Esophagus squamous epithelium (tissue), 5 donors: ENCODE measurements at places on chromosomes 5 and 9.
A peak's percentile ranks its signal among the peaks of the same experiment; 100 is the strongest.

DNA sequence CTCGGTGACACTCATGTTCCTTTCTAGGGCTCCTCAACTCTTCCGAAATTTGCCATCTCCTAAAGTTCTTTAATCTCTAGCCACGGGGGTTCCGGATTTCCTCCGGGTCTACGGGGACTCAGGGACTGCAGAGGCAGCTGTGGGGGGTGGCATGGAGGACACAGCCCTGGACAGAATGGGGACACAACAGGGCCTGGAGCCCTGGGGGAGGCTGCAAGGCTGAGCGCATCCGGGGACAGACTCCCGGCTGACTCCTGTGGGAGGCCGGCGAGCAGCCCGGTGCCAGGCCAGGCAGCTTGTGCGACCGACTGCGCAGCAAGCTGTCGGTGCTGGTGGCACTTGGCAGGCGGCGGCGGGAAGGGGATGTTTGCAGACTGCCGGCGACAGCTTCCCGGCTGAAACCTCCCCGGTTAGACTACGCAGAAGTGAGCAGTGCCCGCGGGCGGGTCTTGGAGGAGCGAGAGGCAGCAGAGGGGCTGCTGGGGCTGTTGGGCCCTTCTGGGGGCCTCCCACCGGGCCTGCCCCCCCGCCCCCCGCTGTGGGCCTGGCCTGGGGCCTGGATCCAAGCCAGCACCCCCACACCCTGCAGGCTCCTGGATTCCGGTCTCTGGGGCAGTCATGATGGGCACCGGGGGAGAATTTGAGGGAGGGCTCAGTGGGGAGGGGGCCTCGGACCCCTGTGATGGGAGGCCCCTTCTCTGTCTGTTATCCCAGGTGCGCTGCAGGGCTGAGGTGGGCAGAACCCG, 28.7 kb upstream of the UBAC1 start:
- peak overlapping the region; percentile 15 for H3K4me3 ChIP-seq
- H3K36me3 ChIP-seq, result no peaks in the 10 kb centered on the region
- DNase-seq, result no peak
- no peak overlapping the region for H3K27ac ChIP-seq

DNA sequence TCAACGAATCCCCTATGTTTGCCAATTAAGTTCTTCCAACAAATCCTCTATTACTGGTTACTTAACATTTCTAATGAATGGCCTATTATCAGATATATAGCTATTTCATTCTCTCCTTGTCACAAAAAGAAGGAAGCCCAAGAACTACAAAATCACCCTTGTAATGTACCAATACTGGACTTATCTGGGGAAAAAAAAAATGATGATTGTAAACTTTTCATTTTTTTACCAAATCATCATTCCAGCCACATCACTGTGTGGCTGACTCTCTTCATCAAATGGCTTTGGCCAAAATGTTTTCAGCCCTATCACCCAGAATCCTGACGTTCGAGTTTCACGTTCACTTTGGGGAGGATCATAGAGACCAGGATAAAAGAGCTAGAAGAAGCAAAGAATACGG, 216.7 kb downstream of the ACTL7B start:
- H3K4me3 ChIP-seq, result no peak overlapping the region
- H3K27ac ChIP-seq, result no peak overlapping the region
- H3K36me3 ChIP-seq, result no peaks in the 10 kb centered on the region

DNA sequence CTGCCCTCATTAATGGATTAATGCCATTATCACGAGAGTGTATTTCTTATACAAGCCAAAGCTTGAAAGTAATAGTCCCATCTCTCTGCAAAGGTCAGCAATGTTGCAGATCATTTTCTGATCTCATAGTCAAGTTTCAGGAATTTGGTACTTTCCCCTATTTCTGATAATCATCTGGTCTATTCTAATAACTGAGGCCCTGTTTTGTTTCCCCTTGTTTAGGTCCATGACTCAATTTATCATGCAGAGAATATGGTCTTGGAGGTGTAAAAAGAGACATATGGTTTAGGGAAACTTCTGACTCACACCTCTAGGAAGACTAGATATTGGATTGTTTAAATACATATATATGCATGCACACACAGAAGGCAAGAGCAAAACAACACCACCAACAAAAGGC, 339.3 kb upstream of the NUDT12 start:
- H3K4me1 ChIP-seq, result no peaks in the 10 kb centered on the region
- H3K4me3 ChIP-seq, result no peak overlapping the region
- no peaks in the 10 kb centered on the region for H3K27me3 ChIP-seq

GRCh38 chr9:89605465-89606048, 745 bp downstream of the GADD45G start:
- peak overlapping the region; percentile 64 for H3K4me3 ChIP-seq
- no peaks in the 10 kb centered on the region for H3K36me3 ChIP-seq
- H3K27me3 ChIP-seq, result no peaks in the 10 kb centered on the region
- peaks cover 45% of the 10 kb centered on the region for H3K4me1 ChIP-seq
- H3K27ac ChIP-seq, result peak overlapping the region; percentile 94
- DNase-seq, result no peak

DNA sequence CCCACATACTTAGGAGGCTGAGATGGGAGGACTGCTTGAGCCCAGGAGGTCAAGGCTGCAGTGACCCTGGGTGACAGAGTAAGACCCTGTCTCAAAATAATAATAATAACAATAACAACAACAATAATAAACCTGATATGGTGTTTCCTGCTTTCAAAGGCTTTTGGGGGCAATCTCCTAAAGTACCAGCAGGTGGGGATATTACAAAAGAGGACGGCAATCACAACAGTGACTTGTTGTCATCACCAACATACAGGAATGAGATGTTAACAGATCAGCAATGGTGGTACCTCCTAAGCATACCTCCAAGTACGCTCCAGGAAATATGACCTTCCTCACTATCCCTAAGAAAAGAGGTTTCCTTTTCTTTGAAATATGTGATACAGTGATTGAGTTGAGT, 91.1 kb upstream of the RNF180 start:
- no peaks in the 10 kb centered on the region for H3K36me3 ChIP-seq
- no peak overlapping the region for H3K27ac ChIP-seq
- no peak for DNase-seq

DNA sequence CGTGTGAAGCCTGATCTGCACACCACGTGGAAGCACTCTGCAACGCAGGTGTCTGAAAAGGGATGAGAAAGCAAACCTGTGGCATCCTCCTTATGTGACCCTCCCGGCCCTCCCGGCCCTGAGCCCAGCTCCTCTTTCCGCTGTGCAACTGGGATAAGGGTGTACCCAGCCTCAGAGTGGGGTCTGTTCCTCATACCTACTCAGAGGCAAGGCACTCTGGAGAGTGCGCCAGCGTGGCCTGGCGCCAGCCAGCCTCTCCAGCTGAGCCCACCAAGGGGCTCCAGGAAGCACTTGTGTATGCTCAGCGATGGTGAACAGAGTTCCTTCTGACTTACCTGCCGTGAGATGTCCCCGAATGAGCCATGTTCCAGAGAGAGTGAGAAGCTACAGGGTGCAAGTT, 102.8 kb downstream of the IRX1 start:
- H3K36me3 ChIP-seq, result no peaks in the 10 kb centered on the region
- no peaks in the 10 kb centered on the region for H3K27me3 ChIP-seq
- H3K4me1 ChIP-seq, result no peaks in the 10 kb centered on the region
- no peak for DNase-seq
- no peak overlapping the region for H3K4me3 ChIP-seq
- no peak overlapping the region for H3K27ac ChIP-seq

DNA sequence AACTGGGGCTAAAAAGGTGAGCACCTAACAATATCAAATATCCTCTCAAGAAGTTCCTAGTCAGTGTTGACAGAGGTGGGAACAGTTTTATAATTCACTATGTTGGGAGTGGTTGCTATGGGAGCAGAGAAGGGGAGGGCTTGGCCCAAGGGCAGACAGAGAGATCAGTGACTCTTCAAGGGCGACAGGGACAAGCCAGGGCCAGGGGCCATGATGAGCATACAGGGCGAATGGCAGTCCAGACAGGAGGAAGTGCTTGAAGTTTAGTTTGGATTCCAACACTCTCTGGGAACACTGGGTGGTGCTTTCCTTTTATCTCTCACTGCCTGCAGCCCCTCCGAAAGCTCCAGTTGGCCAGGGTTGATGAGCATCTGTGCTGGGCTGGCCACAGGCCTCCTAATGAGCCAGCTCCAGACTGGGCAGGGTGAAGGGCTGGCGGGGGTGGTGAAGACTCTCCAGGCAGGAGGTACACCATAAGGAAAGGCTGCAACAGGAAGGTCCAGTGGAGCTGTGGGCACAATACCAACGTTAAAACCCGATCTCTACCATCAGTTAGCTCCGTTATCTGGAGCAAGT, 111.3 kb downstream of the TMEM174 start:
- H3K27ac ChIP-seq, result no peak overlapping the region
- DNase-seq, result no peak
- peaks cover 13% of the 10 kb centered on the region for H3K4me1 ChIP-seq
- H3K36me3 ChIP-seq, result no peaks in the 10 kb centered on the region

DNA sequence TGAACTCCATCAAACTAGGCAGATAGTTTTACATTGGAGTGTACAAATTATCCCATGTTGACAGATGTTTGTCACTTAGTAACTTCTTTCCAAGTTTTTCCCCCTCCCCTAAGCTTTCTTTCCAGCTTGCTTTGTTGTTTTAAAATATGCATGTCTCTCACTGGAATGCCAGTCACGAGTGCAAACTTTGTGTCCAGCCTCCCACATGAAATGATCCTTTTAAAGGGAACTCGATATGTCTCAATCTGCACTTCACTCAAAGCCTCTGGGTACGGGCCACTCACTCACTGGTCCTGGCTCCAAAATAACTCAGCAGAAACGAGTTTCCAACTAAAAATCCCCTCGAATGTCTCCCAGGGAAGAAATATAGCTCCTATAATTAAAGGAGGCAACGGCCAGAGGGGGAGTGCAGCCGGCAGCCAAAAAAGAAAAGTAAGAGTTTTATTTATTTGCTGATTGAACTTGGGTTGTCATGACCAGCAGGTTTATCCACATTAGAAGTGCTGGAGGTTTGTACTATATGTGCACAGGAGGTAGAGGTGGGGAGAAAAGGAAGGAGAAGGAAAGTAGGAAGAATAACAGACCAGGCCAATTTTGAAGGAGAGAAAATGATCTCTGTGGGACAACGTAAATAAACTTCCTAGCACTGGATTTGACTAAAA, 17.5 kb downstream of the NR2F1 start:
- DNase-seq, result no peak
- H3K36me3 ChIP-seq, result no peaks in the 10 kb centered on the region
- H3K27me3 ChIP-seq, result peaks cover 5% of the 10 kb centered on the region
- no peak overlapping the region for H3K4me3 ChIP-seq
- H3K4me1 ChIP-seq, result peaks cover 53% of the 10 kb centered on the region

GRCh38 chr5:1761453-1761755, 38.2 kb downstream of the MRPL36 start:
- H3K4me3 ChIP-seq, result no peak overlapping the region
- H3K27ac ChIP-seq, result no peak overlapping the region
- no peak for DNase-seq

DNA sequence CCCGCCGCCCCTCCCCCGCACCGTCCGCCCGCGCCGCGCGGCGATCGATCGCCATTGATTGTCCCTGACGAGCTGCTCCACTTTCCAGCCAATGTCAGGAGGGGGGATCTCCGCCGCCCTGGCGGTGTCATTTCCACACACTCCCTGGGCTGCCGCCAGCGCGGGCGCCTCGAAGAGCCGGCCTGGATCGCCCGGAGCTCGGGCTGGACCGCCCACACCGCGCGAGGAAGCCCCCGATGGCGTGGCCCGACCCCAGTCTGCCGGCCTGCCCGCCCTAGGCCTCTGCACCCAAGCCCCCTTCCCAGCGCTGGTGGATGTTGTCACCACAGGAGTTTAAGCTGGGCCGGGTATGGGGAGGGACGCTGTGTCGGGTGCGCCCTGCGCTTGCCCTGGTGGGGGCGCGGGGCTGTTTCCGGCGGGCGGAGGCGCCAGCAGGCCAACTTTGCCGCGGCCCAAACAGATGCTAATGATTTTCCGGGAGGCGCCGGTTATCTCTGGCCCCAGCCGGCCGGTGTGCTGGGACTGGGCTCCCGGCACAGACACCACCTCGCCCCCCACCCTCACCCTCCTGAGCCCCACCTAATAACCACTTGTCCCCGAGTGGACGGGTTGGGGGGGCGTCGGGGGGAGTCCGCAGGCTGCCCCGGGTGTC, 10.6 kb upstream of the CXXC5 start:
- peaks cover 80% of the 10 kb centered on the region for H3K4me1 ChIP-seq
- DNase-seq, result no peak
- H3K27ac ChIP-seq, result peak overlapping the region; percentile 88
- H3K4me3 ChIP-seq, result peak overlapping the region; percentile 54

- H3K27ac ChIP-seq, result peak overlapping the region; percentile 35
- peaks cover 74% of the 10 kb centered on the region for H3K4me1 ChIP-seq
- no peaks in the 10 kb centered on the region for H3K27me3 ChIP-seq
- no peaks in the 10 kb centered on the region for H3K36me3 ChIP-seq
- DNase-seq, result no peak
These were observed 207.0 kb downstream of the DEPDC1B start for GRCh38 chr5:60492958-60493357.

- no peak overlapping the region for H3K4me3 ChIP-seq
- no peak overlapping the region for H3K27ac ChIP-seq
- H3K4me1 ChIP-seq, result peaks cover 38% of the 10 kb centered on the region
- peaks cover 69% of the 10 kb centered on the region for H3K27me3 ChIP-seq
These were observed 200.1 kb downstream of the MEF2C start for GRCh38 chr5:88682881-88683361.

GRCh38 chr9:135186248-135187164, 99.0 kb downstream of the OLFM1 start:
- no peaks in the 10 kb centered on the region for H3K36me3 ChIP-seq
- H3K27ac ChIP-seq, result no peak overlapping the region
- no peaks in the 10 kb centered on the region for H3K27me3 ChIP-seq
- DNase-seq, result no peak

DNA sequence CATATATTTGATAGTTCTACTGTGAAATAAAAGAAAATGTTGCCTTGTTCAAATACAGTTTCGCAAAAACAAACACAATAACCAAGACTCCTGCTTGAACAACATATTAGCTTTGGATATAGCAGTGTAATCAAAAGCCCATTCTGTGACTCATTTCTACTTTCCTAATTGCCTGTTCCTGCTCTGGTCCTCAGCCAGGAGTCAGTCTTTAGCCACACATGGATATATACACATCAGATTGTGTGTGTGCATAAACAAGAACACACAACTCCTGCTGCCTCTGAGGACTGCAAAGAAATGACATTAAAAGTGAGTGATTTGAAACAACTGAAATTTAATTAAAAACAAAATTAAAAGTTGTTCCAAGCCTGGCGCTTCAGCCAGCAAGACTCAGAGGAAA, 334.8 kb downstream of the TRIM32 start:
- H3K4me1 ChIP-seq, result no peaks in the 10 kb centered on the region
- DNase-seq, result no peak
- H3K4me3 ChIP-seq, result no peak overlapping the region

GRCh38 chr5:7391215-7391614, 4.7 kb upstream of the ADCY2 start:
- H3K27me3 ChIP-seq, result peaks cover 24% of the 10 kb centered on the region
- no peaks in the 10 kb centered on the region for H3K4me1 ChIP-seq
- H3K36me3 ChIP-seq, result no peaks in the 10 kb centered on the region
- no peak overlapping the region for H3K27ac ChIP-seq
- no peak overlapping the region for H3K4me3 ChIP-seq

DNA sequence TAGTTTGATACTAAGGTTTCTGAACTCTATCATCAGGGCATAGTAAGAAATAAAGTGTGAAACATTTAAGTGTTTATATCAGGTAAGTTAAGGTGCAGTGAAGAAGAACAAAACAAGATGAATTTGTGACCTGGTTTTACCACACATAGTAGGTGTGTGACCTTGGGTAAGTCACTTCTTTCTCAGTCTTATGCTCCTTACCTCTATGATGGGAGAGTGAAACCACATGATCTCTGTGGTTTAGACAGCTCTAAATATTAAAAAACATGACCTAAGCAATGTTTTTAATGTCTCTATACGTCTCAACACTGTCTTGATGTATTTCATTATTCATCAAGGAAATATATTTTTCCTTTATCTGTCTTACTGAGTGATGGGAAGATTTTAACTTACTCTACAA, 629.6 kb upstream of the DMAC1 start:
- H3K36me3 ChIP-seq, result no peaks in the 10 kb centered on the region
- no peak for DNase-seq
- H3K27ac ChIP-seq, result no peak overlapping the region
- no peak overlapping the region for H3K4me3 ChIP-seq
- no peaks in the 10 kb centered on the region for H3K4me1 ChIP-seq
